Memory B cell (primary cell): ENCODE measurements at places on chromosomes 11 and 22.

DNA sequence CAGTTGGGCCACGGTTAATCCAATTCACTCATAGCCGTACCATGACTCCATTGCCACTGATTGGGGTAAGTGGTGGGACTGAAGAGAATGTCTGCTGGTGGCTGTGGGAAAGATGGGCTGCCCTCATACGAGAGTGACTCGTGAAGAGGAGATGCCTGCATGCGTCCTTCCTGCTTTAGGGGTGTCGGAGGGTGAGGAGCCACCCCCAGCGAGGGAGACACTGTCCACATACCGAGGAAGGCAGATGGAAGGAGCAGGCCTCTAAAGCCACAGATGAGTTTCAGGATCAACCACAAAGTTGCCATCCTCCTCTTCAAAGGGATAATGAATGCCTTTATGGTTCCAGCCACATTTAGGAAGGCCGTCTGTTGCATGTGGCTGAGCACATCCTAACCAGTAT is 83.2 kb downstream of the GRIK4 start:
- H3K27me3 ChIP-seq: peaks cover 14% of the 10 kb centered on the region
- no peaks in the 10 kb centered on the region for H3K4me1 ChIP-seq

DNA sequence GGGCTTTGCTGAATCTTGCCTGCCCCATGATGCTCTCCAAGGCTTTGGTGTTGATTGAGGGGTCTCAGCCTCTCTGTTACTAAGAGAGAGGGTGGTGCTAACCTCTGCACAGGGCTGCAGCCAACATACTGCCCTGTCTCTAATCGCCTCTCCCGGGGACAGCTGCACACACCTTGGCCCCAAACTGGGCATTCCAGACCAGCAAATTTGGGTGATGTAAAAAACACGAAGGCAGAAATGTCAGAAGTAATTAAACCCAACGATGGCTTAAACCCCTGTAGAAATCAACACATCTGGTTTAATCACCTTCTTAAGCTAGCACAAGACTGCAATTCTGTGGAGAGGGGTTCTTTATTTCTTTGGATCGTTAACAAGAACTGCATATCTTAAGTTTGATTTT is 116.5 kb downstream of the FEZ1 start:
- no peak for DNase-seq
- no peaks in the 10 kb centered on the region for H3K36me3 ChIP-seq
- no peak overlapping the region for H3K4me3 ChIP-seq
- H3K4me1 ChIP-seq: no peaks in the 10 kb centered on the region

DNA sequence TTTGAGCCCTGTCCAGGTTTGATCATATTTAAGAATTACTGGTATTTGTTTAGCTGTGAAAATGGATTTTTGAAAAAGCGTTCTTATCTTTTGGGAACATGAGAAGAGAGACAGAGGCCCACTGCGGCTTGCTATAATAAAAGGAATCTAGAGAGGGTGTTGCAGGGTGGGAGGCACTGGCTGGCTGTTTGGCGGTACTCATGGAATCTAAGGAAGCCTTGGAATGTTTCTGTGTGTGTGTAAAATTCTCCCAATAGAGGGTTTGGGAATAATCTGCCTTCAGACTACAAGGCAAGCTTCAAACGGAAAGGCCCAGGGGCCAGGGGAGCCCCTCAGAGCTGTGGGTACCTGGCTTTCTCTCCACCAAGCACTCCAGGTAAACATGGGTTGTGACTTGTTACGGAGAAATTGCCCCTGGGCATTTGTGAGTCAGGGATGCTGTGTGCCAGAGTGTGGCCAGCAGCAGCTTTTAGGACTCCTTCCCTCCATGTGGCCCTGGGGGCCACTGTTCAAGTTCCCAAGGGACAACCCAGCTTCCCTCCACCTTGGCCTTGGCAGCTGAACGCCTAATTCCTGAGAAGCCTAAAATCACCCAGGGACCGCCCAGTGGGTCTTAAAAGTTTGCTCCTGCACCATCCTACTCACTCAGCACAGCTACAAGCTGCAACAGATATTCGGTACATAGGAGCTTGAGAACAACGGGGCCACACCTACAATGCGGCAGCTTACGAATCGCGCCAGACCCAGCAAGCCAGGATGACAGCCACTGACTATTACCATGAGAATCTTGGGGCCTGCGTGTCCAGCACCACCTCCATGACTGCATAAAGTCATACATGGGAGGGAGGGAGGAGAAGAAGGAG is 14.1 kb upstream of the SYT8 start:
- H3K27ac ChIP-seq: no peak overlapping the region
- peaks cover 3% of the 10 kb centered on the region for H3K36me3 ChIP-seq
- peaks cover 20% of the 10 kb centered on the region for H3K27me3 ChIP-seq
- DNase-seq: no peak

- H3K4me3 ChIP-seq: no peak overlapping the region
- no peaks in the 10 kb centered on the region for H3K4me1 ChIP-seq
- no peaks in the 10 kb centered on the region for H3K27me3 ChIP-seq
- no peak for DNase-seq
- no peak overlapping the region for H3K27ac ChIP-seq
- H3K36me3 ChIP-seq: peaks cover 41% of the 10 kb centered on the region
These were observed 12.4 kb downstream of the DGCR8 start for GRCh38 chr22:20092477-20092854.

GRCh38 chr11:33697997-33698396 is 2.6 kb downstream of the C11orf91 start:
- H3K27ac ChIP-seq: no peak overlapping the region
- no peak overlapping the region for H3K4me3 ChIP-seq
- H3K27me3 ChIP-seq: peaks cover 8% of the 10 kb centered on the region
- peaks cover 25% of the 10 kb centered on the region for H3K4me1 ChIP-seq
- DNase-seq: no peak
- H3K36me3 ChIP-seq: no peaks in the 10 kb centered on the region

- no peaks in the 10 kb centered on the region for H3K4me1 ChIP-seq
- H3K36me3 ChIP-seq: peaks cover 2% of the 10 kb centered on the region
- no peak overlapping the region for H3K4me3 ChIP-seq
- no peaks in the 10 kb centered on the region for H3K27me3 ChIP-seq
- no peak overlapping the region for H3K27ac ChIP-seq
These were observed 4167.4 kb upstream of the OR11H1 start for GRCh38 chr22:11360632-11361031.

DNA sequence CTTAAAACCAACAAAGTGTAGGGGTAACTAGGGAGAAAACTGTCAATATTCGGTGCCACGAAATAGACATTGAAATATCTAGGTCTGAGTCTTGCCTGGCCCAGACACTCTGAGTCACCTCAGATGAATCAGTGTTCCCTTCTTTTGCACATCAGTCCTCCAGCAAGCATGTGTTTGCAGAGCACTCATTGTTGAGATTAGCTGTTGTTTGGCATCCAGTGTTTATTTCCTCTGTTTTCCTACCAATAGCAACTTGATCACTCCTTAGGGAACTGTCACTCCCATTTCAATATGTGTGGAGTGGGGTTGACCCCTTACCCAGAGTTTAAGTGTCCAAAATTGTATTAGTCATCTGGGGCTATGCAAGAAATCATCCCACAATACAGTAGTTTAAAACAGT is 4.7 kb upstream of the ASCC2 start:
- no peak for DNase-seq
- H3K4me3 ChIP-seq: no peak overlapping the region
- no peaks in the 10 kb centered on the region for H3K36me3 ChIP-seq
- peaks cover 7% of the 10 kb centered on the region for H3K4me1 ChIP-seq

- H3K36me3 ChIP-seq: no peaks in the 10 kb centered on the region
- no peak for DNase-seq
- H3K4me1 ChIP-seq: no peaks in the 10 kb centered on the region
These were observed 183.5 kb upstream of the SORL1-AS1 start for GRCh38 chr11:121636081-121636799.

- H3K27ac ChIP-seq: no peak overlapping the region
- no peaks in the 10 kb centered on the region for H3K27me3 ChIP-seq
- no peak overlapping the region for H3K4me3 ChIP-seq
- DNase-seq: no peak
These were observed 24.0 kb downstream of the KCTD21 start for GRCh38 chr11:78164471-78164870.

GRCh38 chr11:43359422-43359818 is 700 bp downstream of the TTC17 start:
- no peaks in the 10 kb centered on the region for H3K27me3 ChIP-seq
- H3K4me3 ChIP-seq: peak overlapping the region; percentile 99
- peak overlapping the region; percentile 97 for H3K27ac ChIP-seq
- DNase-seq: no peak
- H3K36me3 ChIP-seq: no peaks in the 10 kb centered on the region

DNA sequence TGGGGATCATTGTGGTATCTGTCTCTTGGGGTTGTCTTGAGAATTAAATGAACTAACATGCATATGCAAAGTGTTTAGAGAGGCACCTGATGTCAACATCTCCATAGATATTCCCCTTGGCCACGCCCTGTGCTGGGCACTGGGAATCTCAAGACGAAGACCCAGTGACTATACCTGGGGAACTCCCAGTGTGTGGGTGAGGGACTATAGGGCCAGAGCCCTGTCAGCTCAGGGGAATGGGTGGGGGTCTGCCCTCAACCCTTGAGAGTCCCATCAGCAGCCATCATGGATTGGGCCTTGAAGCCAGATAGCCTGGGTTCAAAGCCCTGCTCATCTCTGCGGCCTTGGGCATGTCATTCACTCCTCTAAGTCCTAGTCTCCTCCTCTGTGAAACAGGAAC is 21.6 kb upstream of the LMO1 start:
- no peaks in the 10 kb centered on the region for H3K36me3 ChIP-seq
- no peaks in the 10 kb centered on the region for H3K4me1 ChIP-seq
- peaks cover 10% of the 10 kb centered on the region for H3K27me3 ChIP-seq
- DNase-seq: no peak
- no peak overlapping the region for H3K4me3 ChIP-seq
- no peak overlapping the region for H3K27ac ChIP-seq

DNA sequence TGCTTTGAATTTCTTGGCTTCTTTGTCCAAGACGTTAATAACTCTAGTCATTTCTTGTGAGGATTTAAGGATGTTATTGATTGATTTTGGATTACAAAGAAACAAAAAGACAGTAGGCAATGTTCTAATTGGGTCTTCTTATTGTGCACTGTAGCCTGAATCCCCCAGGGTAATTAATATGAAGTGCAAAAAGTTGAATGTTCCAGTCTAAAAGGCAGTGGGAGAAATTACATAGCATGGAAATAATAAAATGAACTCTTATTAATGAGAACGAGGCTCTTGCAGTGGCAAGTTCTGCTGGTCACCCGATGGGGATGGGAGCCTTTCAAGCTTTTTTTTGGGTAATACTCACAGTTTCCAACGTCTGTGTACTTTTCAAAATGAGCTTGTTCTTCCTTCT is 45.6 kb downstream of the UBASH3B start:
- no peak overlapping the region for H3K4me3 ChIP-seq
- no peaks in the 10 kb centered on the region for H3K36me3 ChIP-seq
- peaks cover 30% of the 10 kb centered on the region for H3K4me1 ChIP-seq
- H3K27ac ChIP-seq: no peak overlapping the region

- peaks cover 15% of the 10 kb centered on the region for H3K4me1 ChIP-seq
- DNase-seq: no peak
- peaks cover 3% of the 10 kb centered on the region for H3K36me3 ChIP-seq
- H3K27ac ChIP-seq: no peak overlapping the region
These were observed 15.9 kb downstream of the MCAT start for GRCh38 chr22:43127166-43127908.

DNA sequence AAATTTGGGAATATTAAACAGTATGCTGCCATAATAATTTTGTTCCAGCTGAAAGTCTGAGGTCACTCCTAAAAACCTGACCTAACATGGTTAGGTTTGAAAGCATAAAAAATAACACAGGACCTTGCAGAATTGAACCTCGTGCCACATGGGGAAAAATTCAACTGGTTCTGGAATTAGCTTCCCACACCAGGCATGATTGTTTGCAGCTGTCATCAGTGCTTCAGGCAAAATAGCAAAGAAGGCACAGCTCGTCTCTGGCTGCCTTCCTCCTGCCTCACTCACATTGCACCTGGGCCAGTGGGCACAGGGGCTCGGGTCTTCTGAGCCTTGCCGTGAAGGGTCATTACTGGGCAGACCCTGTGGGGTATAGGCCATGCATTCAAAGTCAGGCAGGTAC is 153.8 kb upstream of the ARHGAP20 start:
- no peak overlapping the region for H3K27ac ChIP-seq
- peaks cover 2% of the 10 kb centered on the region for H3K27me3 ChIP-seq
- H3K4me1 ChIP-seq: peaks cover 4% of the 10 kb centered on the region
- no peak for DNase-seq
- H3K36me3 ChIP-seq: no peaks in the 10 kb centered on the region

DNA sequence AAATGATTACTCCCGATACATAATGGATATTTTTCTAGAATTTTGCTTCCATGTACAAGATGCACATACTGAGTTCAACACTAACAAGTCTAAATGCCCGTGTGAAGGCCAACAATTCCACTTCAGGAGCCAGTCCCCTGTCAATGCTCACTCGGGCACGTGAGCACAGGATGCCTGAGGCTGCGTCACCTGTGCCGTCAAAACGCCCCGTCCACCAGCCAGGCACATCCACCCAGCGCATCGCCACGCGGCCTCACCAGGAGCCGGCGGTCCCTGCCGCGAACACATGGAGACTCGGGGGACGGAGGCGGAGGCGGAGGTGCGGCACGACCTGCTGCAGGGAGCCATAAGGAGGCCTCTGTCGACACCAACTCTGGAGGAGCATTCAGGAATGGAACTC is 9.8 kb downstream of the TOLLIP start:
- H3K4me1 ChIP-seq: peaks cover 14% of the 10 kb centered on the region
- H3K4me3 ChIP-seq: no peak overlapping the region
- no peak for DNase-seq
- H3K27ac ChIP-seq: no peak overlapping the region
- H3K27me3 ChIP-seq: no peaks in the 10 kb centered on the region

DNA sequence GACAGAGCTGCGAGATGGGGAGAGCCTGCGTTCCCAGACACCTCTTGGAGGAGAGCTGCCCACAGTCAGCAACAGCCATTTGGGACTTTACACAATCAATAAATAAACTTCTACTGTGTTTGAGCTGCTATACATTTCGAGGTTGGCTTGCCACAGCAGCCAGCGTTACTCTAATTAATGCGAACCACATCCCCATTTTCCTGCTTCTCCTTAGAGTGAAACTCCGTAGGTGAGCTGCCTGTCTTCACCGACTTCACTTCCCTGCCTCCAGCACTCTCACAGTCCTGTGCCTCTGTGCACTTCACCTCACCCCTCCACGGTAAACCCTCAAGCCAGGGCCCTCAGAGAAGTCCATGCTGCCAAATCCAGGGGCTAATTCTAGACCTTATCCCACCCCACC is 5.9 kb upstream of the SLC22A12 start:
- peaks cover 27% of the 10 kb centered on the region for H3K27me3 ChIP-seq
- DNase-seq: no peak
- peaks cover 10% of the 10 kb centered on the region for H3K36me3 ChIP-seq
- H3K4me3 ChIP-seq: no peak overlapping the region
- no peaks in the 10 kb centered on the region for H3K4me1 ChIP-seq

- H3K4me1 ChIP-seq: no peaks in the 10 kb centered on the region
- no peak overlapping the region for H3K27ac ChIP-seq
- H3K4me3 ChIP-seq: no peak overlapping the region
- no peak for DNase-seq
- peaks cover 4% of the 10 kb centered on the region for H3K27me3 ChIP-seq
- H3K36me3 ChIP-seq: no peaks in the 10 kb centered on the region
These were observed 72.4 kb downstream of the PANX1 start for GRCh38 chr11:94201004-94201465.

- H3K36me3 ChIP-seq: no peaks in the 10 kb centered on the region
- DNase-seq: no peak
- no peak overlapping the region for H3K27ac ChIP-seq
- H3K4me3 ChIP-seq: no peak overlapping the region
- peaks cover 4% of the 10 kb centered on the region for H3K4me1 ChIP-seq
- peaks cover 5% of the 10 kb centered on the region for H3K27me3 ChIP-seq
These were observed 19.7 kb upstream of the MYRF start for GRCh38 chr11:61732705-61733104.
